Type B pancreatic cell (in vitro differentiated cells): ENCODE measurements at places on chromosomes 3 and 15. TPM values are rescaled to one million over a fixed set of nuclear protein-coding genes. Genes with fewer than 3 reads are reported as not detected.

DNA sequence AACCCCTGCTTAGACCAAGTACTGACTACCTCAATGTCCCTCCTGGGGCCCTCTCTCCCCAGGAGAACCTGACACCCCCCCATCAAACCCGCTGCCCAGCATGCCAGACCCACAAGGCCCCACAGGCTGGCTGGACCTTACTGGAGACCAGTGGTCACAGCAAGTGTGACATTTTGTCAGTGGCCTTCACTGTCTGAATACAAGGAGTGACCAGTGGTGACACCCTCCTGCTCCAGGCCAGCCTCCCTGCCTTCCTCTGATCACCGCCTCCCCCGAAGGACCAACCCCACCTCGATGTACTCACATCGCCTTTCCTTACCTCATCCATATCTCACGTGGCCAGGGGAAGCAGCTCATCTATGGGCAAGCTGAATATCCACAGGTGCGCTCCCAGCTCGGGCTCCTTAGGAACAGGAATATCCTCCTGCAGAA is 62.1 kb upstream of the HERC1 start:
- DNase-seq = no peak

DNA sequence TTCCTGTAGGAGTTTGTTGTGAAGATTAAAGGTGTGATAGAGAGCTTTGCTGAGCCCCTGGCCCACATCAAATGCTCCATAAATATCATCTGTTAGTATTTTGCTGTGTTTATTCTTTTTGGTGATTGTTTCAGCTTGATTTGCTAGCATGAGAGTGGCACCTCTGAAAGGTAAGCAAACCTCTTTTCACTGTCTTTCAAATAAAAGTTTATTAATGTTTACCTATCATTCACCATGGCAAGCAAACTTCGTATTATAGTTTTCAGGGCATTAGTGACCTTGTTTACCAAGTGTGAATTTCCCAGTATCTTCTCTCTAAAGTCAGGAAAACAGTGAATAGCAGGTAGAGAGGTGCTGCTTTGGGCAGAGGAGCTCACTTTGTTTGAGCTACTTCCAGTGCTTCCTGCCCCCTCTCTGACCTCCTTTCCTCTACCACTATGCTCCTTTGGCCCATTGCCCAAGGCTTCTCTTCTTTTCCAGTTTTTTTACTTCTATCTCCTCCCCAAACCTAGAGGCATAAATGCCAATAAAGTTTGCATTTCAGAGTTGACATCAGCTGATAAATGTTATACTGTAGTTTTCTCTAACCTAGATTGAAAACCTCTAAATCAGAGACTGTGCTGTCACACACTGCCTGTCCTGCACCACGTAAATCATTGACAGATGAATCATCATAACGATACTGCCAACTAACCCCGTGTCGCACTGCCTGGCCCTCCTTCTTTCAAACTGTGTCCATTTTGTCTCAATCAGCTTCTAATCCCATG is 569.0 kb downstream of the TUSC7 start:
- no peak for DNase-seq

DNA sequence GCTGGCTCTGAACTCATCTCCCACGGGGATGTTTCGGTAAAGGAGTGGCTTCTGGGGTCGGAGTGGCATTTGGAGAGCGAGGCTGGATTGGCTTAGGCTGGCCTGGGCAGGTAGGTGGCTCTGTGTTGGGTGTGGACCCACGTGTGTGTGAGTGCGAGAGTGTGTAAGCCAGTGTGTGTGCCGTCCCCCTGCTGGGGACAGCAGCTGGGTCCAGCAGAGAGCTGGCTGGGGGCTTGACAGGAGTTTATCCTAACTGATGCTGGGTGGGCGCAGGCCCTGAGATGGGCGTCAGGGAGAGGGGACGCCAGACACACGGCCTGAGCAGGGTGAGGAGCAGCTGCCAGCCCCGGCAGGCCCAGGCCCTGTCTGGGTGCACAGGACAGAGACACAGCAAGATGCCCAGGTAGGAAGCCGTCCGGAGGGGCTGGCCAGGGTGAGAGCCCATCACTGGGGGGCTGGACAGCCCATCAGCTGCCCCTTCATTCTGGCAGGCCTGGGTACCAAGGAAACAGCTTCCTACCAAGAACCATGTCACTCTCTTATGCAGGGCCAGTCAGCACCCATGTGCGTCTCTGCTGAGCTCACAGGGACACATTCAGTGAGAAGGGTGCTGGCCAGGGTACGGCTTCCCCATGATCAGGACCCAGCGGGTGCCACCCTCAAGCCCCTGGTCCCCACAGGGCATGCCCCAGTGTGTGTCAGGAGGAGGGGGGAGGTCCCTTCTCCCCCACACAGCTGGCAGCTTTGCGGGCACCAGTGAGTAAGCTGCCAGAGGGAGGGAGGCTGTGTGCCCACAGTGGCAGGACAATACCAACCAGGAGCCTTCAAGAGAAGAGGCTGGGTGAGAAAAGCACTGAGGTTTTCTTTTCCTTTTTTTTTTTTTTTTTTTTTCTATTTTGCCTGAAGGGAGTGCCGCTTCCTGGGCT is 1.1 kb downstream of the PAK6 start:
- DNase-seq = no peak

Gene NR1I2
- 0.65 and 1.4 TPM in 2 replicates for total RNA-seq

Gene CCDC13
- total RNA-seq = 0.71 and 2.4 TPM in 2 replicates
